ENCODE measurements at places on chromosomes 16 and 17.

GRCh38 chr17:82679586-82680465 is 18.7 kb downstream of the RAB40B start:
- DNase-seq: no peak

- DNase-seq: no peak
These were observed 160.3 kb downstream of the NTN1 start for GRCh38 chr17:9181640-9182039.

DNA sequence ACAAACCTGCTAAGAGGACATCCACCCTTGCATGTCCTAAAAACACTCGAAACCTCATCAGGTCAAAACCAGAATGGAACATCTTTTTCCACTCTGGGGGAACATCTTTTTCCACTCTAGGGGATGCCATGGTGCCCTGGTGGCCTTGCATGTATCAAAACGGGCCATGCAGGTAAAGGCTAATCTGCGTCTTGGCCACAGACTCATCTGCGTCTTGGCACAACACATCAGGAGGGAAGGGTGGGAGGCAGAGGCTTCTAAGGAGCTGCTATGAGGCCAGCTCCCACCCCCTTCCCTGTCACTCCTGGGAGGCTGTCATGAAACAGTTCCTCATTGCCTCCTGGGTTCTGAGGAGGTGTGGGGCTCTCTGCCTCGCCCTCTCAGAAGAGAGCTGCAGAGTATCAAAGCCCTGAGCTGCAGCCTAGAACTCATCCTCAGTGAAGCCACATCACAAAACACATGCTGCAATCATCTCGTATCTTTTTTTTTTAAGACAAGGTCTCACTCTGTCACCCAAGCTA is 27.6 kb downstream of the PARN start:
- DNase-seq: no peak

GRCh38 chr17:1588821-1589585 is 26.4 kb upstream of the PITPNA start:
- peak; percentile 64 for DNase-seq

- no peak for DNase-seq
These were observed 62.6 kb upstream of the TEKT1 start for GRCh38 chr17:6894206-6894528.

- DNase-seq: no peak
These were observed 16.7 kb upstream of the CD300A start for GRCh38 chr17:74449773-74450172.

- no peak for DNase-seq
These were observed 10.8 kb downstream of the P2RX5 start for GRCh38 chr17:3685174-3685573.

GRCh38 chr17:56629531-56630075 is 36.1 kb downstream of the NOG start:
- peak; percentile 5 for DNase-seq

DNA sequence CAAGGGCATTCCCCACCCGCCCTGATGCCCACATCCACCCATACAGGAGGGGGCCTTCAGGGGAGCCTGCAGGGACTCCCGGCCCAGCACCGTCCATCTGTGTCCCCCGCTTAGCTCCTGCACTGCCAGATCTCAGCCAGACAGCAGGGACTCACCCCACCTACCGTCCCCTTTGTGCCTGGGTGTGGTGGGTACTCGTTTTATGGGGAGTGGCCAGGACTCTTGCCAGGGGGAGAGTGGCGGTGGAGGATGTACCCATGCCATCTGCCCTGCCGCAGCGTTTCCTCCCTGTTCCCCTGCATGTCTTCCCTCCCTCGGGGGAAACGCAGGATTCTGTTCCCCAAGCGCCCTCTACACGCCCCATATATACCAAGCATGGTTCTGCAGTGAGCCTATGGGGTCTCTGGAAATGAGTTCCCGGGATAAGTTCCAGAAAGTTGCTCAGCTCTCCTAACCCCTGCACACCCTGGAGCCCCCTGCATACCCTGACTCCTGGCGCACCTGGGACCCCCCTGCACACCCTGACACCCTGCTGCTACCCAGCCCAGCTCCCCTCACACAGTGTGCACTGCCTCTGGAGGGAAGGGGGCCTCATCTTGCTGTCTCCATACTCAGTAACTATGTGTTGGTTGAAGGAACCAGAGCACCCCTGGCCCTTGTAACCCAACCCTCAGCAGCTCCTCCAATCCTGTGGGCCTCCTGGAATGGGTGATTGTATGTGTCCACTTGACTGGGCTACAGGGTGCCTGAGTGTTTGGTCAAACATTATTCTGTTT is 4.2 kb upstream of the MAFG start:
- no peak for DNase-seq

DNA sequence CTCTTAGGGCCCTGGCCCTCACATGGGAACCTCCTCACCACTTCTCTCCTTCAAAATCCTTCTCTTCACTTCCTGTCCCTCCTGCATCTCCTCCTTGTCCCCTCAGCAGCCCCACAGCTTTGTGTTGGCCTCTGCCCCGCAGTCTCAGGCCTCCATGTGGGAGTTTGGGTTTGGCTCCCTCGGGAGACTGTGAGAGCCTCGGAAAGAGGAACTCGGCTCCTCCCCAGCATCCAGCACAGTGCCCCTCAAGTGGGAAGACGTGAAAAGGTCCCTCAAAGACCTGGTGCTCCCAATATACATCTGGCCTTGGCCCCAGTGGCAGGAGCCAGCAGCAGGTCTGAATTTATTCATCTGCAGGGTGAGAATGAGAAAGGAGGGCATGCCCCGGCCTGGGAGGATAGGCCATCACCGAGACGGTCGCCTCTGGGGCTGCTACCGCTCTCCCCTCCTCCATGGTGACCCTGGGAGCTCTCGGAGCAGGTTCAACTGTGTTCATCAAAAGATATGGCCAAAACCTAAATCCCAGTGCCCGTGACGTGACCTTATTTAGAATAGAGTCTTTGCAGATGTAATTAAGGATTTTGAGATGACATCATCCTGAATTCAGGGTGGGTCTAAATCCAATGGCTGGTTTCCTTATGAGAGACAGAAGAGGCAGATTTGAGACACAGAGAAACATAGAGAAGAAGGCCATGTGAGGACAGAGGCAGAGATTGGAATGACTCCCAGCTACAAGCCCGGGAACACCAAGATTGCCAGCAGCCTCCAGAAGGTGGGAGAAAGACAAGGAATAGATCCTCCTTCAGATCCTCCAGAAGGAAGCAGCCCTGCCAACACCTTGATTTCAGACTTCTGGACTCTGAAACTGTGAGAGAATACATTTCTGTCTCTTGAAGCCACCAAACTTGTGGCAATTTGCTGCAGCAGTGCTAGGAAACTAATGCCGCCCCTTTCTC is 135.1 kb downstream of the MRM1 start:
- no peak for DNase-seq

DNA sequence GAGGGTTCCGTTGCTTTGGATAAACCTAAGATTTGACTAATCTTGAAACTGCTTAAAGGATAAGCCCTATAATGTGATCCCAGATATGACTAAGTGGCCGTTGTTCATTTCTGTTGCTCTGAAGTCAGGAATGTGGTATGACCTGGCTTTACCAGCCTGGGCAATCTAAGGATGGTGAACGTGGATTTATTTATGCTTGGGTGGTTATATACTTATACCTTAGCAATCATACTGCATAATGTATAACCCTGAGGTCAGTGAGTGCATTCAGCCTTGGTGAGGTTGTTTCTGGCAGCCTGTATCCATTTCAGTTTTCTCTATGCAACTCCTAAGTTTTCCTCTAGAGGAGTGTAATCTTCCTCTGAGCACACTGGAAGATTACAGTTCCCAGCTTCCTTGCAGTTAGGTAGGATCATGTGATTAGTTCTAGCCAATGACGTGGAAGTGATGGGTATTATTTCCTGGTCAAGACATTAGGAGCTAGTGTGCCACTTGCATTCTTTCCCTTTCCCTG is 41.9 kb downstream of the FTO start:
- no peak for DNase-seq

GRCh38 chr16:56246051-56246817 is 54.9 kb downstream of the GNAO1 start:
- DNase-seq: no peak

GRCh38 chr16:4315186-4316107 is at the start of gene GLIS2:
Gene GLIS2, plus strand, starts transcription at chr16:4316067. Its CDS starts 16,214 bp downstream, at chr16:4332281.
- DNase-seq: peak; percentile 20

- no peak for DNase-seq
These were observed 5.7 kb upstream of the SLC4A1 start for GRCh38 chr17:44273607-44274006.

- DNase-seq: no peak
These were observed 68.5 kb upstream of the GSE1 start for GRCh38 chr16:85544668-85545067.

- no peak for DNase-seq
These were observed 7.6 kb downstream of the CCDC57 start for GRCh38 chr17:82204831-82205719.

GRCh38 chr17:46046957-46047356 is 47.9 kb downstream of the STH start:
- no peak for DNase-seq

DNA sequence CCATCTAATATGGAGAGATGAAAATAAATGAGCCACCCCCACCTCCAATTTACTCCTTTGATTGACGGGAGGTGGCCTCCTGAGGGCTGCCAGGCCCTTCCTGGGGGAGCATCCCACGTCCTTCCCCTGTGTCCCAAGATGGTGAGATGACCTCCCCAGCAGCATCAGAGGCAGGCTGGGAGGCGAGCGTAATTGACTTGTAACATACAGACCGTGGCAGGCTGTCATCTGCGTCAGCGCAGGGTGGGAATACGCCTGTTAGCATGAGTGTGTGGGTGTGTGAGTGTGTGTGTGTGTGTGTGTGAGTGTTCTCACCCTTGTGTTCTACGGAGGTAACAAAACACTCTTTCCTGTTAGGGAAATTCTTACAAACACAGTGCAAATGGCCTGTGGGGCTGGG is 156.9 kb upstream of the CIBAR2 start:
- no peak for DNase-seq

DNA sequence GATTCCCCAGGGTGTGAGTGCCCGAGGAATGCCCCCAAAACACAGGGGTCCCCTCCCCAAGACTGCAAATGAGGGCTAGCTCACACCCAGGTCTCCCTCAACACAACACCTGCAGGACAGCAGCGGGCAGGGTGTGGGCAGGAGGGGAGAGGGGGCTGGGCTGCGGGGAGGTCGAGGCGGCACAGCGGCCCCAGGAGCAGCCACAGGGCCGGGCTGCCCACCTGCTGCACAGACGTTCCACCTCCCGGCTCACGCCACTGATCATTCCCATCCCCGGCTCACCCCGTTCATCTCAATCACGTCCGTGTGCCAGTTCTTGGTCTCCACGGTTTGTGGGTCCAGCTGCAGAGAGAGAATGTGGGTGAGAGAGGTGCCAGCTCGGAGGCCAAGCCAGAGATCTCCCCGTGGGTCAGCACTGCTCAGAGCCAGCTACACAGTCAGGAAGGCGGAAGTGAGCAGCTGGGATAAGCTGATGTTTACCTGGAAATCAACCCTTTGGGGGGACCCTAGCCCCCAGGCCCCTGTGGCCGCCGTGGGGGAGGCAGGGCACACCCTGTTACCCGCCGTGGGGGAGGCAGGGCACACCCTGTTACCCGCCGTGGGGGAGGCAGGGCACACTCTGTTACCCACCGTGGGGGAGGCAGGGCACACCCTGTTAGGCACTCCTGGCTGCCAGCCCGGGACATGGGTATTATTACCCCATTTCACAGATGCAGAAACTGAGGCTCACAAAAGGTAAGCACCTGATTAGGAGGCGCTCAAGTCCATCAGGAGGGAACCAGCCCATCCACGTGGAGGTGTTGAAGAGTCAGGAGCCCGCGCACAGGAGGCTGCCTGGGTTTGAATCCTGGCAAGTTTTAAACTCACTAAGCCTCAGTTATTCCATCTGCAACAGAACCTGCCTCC is 16.1 kb downstream of the TIMM22 start:
- no peak for DNase-seq

GRCh38 chr17:2180768-2181167 is 122.8 kb downstream of the SMG6 start:
- DNase-seq: no peak

DNA sequence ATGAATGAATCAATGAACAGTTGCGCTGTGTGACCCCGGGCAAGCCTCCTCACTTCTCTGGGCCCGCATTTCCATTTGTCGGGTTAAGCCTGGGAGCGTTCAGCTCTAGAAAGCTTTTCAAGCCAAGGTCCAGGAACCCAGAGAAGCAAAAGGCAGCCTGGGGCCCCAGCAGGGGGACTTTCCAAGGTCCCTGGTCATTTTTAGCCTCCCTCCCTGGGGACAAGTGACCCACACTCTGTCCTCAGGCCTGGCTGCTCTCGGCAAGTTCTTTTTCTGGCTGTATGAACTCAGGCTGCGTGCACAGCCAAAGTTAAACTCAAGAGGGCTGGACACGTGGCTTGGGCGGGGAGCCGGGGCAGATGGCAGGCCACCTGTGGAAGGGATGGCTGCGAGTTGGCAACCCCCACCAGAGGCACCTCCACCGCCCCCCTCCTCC is 41.4 kb upstream of the CIBAR2 start:
- DNase-seq: no peak

- no peak for DNase-seq
These were observed 26.3 kb upstream of the ETV4 start for GRCh38 chr17:43572368-43572980.

DNA sequence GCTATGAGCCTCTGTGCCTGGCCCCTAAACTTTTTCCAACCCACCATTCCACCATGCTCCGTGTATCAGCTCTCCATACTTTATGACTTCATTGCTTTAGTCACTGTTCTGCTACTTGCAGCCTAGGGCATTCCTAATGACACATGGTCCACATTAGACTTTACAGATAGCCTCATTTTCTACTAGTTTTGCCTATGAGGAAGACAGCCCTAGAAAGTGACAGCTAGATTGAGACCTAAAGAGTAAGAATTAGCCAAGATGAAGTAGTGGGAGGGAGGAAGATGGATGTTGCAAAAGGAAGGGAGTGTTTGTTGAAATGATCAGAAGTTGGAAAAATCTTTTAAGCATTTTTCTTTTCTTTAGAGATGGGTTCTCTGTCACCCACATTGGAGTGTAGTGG is 11.0 kb downstream of the C16orf54 start:
- no peak for DNase-seq

GRCh38 chr17:7710301-7710700 is 5.3 kb downstream of the EFNB3 start:
- no peak for DNase-seq

GRCh38 chr16:21574372-21574771 is 25.0 kb upstream of the METTL9 start:
- no peak for DNase-seq

DNA sequence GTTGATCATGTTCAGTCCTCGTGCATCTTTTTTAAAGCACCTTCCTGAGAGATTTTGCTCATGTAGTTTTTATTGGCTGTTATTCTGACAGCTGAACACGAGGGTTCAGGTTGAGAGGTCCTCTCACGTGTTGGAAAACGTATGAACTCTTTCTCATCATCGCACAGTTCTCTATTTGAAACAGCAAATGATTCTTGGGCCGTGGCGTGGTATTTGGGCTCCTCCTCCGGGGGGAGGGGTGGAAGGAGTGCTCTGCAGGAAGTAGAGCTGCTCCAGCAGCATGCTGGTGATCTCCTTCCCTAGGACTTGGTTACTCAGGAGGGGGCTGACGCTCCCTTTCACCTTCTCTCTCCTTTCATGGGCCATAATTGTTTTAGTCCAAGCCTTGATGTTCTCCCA is 70.4 kb downstream of the KSR1 start:
- DNase-seq: peak; percentile 52

GRCh38 chr16:56115817-56116576 is 75.3 kb upstream of the GNAO1 start:
- DNase-seq: peak; percentile 3
